ENCODE measurements at places on chromosomes 16 and 17.

- DNase-seq, result no peak
Measured at GRCh38 chr17:83078378-83079351, 744 bp upstream of the METRNL start.

DNA sequence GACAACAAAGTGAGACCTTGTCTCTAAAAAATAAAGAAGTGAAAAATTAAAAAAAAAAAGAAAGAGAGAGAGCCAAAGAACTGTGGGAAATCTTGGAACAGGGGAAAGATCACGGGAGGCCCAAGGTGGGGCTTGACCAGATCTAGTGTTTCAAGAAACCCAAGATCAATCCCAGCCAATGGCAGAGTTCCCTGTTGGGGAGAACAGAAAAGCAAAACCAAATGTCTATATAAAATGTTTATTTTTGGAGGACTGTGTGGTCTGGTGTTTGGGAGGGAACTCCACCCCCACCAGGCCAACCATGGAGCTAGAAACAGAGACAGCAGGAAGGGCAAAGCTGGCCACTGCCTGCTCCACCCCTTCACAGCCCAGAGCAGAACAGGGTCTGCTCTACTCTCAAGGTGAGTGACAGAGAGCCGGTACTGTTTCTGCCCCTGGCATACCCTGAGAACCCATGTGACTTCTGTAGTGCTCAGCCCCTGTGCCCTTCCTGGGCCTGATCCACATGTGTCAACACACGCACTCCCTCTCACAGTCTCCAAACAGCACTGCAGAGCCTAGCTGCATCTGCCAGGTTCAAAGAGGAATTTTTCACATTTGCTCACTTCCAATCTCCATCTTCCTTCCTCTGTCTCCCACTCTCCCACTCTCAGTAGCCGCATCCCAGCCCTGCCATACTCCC, 3.7 kb downstream of the TMEM101 start:
- DNase-seq, result no peak

GRCh38 chr16:2726923-2727322, 6.9 kb upstream of the PRSS27 start:
- no peak for DNase-seq

GRCh38 chr16:19517424-19518089, 4.3 kb downstream of the GDE1 start:
- DNase-seq, result no peak

- no peak for DNase-seq
Measured at GRCh38 chr16:61435346-61435745, 600.9 kb downstream of the CDH8 start.

DNA sequence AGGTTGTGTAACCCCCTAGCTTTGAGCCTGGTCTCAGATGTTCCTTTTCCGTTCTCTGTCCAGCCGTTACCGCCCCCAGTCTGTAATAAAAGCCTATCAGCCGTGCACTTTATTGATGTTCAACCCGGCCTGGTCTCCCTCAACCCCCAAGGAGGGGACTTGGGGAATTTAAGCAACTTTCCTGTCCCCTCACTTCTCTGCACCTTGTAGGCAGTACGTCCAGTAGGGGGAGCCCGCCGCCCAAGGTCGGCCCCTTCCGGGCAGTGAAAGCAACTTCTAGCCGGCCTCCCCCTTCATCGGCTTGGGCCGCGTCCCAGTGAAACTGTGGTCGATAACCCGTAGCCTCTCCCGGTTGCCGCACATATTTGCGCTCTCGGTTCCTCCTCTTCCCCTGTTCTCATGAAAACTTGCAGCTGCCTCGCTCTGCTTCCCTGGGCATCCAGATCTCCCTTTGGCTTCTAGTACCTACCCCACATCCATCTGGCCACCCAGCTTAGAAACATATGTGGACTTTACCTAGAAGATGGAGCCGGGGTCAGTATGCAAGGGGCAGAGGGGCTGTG, 7.9 kb downstream of the PNPO start:
- peak; percentile 61 for DNase-seq

GRCh38 chr16:82011199-82011641, at the start of gene SDR42E1:
SDR42E1 (minus strand) TSS chr16:82011470; CDS start chr16:82000858, 10,612 bp downstream.
- DNase-seq, result no peak

GRCh38 chr16:50006964-50007363, 18.1 kb upstream of the CNEP1R1 start:
- no peak for DNase-seq

- DNase-seq, result no peak
Measured at GRCh38 chr16:59039066-59039720, 305.1 kb upstream of the GOT2 start.

- no peak for DNase-seq
Measured at GRCh38 chr16:65579050-65579449, 457.2 kb upstream of the CDH11 start.

DNA sequence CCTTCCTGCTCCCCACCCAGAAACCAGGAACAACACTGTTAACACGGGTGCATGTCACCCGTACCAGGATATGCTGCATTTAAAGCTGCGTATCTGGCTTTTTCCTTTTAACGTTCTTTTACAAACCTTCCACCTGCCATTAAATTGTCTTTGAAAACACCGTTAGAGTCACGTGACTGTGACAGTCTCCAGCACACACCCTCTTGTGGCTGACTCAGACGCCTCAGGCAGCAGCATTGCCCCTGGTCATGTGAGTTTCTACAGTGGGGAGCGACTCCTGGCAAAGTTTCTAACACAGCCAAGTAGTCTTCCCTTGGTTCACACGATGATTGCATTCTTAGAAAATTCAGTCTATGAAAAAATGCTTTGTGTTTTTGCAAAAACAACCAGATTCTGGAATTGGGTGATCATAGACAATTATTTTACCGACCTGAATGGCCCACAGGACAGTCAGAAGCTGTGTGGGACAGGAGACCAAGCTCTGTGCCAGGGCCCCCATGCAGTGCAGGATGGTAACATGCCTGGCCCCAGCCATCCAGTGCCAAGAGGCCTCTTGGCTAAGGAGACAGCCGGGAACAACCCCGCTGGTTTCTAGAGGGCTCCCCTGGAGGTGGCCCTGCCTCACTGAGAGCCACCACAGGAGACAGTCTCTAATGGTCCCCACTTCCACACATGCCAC, 199.1 kb downstream of the KATNIP start:
- DNase-seq, result peak; percentile 3

All from NCI-H187 (cell line).